ENCODE measurements at places on chromosomes 1 and 21.

DNA sequence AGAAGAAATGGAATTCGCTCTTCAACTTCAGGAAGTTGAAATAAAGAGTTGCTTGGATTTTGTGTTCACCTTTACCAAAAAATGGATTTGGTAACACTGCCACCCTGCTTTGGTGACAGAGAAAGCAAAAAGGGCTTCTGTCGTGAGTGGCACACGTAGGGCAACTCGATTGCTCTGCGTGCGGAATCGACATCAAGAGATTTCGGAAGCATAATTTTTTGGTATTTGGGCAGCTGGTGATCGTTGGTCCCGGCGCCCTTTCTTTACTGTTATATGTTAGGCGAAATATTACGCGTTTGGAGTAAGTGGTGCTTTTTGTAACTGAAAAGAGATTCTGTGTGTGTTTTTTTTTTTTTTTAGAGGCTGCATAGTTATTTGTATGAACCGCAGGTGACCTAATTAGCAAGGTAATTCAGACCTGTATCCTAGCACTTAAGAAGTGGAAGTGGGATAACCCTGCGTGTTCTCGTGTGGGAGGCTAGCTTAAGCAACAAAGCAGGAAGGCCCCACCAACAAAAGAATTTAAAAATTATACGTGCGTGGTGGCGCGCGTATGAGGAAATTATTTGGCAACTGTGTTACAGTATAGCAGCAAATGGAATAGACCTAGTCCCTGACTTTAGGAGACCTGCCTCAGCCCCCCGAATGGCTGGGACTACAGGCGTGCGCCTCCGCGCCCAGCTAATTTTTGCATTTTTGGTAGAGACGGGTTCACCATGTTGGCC is at the start of gene RNU11:
TSS of gene RNU11 (plus strand) at position 127 of the 725 bp plus-strand sequence.
- peak; percentile 98 for DNase-seq

- no peak for DNase-seq
These were observed 9.2 kb upstream of the NBPF11 start for GRCh38 chr1:148161053-148161901.

DNA sequence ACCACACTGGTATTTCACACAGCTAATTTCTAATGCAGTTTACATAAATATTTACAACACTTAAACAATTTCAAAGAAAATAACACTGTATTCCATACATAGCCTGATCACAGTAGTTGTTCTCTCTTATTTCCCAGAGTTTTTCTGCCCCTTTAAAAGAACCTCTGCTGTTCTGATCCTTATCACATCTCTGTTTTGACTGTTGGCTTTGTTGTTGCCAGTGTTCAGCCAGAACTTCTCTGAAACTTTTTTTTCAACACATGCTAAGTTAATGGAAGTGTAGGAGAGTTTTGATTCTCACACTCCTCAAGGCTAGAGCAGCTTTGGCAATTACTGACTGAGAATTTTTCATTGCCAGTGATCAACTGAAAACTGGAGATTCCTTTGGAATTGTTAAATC is 11.1 kb downstream of the SELE start:
- no peak for DNase-seq

DNA sequence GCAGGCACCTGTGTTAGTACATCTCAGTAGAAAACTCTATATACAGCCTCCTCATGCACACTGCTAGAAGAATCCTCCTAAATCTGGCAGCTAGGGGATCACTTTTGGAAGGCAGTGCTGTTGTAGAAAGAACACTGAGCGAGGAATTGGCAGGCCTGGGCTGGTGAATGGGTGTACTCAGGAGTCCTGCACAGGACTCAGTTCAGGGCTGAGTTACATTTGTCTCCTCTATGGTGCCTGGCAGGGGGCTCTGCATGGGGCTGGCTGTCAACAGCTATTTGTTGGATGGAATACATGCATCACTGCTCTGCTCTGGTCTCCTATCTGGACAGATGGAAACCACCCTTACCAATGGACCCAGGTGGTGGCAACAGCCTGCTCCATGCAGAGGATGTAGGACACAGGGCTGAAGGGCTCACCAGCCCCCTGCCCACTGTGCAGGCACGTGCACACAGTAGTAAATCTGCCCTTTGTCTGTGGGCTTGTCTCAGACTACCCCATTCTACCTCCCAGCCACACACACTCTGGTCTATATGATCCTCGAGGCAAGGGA is 74.2 kb downstream of the LRIG2 start:
- no peak for DNase-seq

GRCh38 chr1:27526569-27527222 is 36.7 kb upstream of the WASF2 start:
- DNase-seq: no peak

- DNase-seq: no peak
These were observed 2.2 kb downstream of the NAV1 start for GRCh38 chr1:201540846-201541735.

DNA sequence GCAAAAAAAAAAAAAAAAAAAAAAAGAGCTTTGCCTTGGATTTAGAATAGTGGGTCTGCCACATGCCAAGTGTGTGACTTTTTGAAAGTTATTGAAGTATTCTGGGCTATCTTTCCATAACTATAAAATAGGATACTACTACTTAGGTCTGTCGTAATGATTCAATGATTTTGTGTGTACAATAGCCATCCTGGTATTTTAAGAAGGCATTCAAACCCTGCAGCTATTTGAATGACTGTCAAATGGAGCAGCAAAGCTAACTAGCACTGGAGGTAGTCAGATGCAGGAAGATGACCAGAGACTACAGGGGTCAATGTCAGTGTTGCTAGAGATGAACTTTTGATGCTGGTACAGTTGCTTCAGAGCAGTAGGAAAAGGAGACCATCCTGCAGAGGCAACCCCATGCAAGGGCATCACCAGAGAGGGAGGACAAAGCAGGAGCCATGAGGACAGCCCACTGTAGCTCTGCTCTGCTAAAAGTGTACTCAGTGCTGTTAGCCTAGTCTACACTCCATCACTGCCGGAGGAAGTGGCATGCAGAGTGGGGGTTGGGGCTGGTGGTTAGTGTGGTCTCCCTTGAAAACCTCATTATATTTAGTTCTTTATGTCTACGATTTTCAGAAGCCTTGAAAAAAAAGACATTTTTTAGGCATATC is 29.0 kb downstream of the DUSP10 start:
- DNase-seq: peak; percentile 94

DNA sequence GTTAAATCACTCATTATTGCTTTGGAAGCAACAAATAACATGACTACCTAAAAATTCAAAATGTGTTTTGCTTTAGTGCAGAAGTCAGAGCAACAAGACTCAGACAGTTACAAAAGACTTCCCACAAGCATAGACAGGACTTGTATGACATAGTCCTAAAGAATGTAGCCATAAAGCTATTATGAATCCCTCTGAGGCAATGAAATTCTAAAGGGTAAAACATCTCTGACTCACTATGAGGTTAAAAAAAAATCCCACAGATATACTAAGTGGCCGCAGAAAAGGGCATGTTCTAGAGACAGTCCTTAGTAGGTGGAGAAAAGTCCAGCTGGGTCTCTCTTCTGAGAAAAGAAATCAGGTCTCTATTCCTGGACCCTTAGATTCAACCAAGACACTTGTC is 4.9 kb downstream of the PRKAB2 start:
- DNase-seq: no peak

DNA sequence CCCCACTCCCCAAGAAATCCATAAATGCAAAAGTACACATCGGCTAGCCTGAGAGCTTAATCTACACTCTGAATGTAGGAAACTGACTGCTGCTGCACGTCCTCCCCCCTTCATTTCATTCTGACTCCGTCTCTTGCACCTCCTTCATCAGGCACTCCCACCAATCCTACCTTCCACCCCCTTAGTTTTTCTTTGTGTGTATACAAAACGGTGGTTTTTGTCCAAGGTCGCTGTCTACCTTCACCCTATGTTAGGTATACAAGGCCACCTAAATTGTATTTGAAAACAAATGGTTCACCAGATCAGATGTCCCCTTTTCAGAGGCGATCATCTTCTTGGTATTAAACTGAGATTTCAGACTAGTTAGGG is 1.9 kb downstream of the WDR26 start:
- DNase-seq: no peak
